ENCODE measurements at places on chromosomes 4 and X.

- DNase-seq: no peak
Measured at GRCh38 chr4:95676190-95676589, 127.4 kb upstream of the UNC5C start.

DNA sequence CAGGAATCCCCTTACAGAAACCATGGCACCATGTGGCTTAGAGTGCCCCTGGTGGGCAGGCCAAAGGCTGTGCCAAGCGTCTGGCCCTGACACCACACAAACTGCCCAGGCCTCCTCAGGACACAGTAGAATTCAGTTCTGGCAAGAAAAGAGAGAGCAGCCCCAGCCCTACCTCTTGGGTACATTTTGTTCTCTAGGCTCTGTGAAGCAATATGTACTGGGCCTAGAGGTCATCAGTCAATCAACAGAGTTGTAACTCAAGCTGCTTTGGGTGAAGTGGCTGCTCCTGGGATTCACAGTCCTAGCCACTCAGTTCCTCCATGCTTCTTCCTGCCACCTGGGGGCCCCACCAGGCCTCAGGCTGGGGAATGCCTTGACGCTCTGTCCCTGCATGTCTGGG lies 158.1 kb upstream of the MAMLD1 start:
- DNase-seq: no peak

- DNase-seq: no peak
Measured at GRCh38 chr4:177236886-177237285, 72.8 kb upstream of the NEIL3 start.

DNA sequence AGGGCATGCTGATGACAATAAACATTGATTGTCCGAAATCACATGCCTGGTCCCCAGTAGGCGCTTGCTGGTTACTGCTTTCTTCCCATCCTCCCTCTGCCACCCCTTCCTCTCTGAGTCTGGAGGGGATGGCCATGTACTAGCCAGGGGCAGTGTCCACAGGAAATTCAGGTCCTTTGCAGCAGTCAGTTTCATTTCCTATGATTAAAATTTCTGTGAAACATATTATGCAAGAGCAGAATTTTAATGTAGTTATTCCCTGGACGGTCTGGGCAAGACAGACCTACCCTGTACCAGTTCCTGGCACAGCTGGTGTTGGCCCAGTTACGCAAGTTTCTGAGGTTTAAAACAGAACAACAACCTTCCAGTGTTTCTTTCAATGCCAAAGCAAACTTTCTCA lies 28.2 kb upstream of the TLR2 start:
- DNase-seq: no peak

GRCh38 chr4:13523591-13524503 lies 20.5 kb downstream of the NKX3-2 start:
- no peak for DNase-seq

GRCh38 chr4:80276931-80277330 lies 10.5 kb downstream of the FGF5 start:
- no peak for DNase-seq

DNA sequence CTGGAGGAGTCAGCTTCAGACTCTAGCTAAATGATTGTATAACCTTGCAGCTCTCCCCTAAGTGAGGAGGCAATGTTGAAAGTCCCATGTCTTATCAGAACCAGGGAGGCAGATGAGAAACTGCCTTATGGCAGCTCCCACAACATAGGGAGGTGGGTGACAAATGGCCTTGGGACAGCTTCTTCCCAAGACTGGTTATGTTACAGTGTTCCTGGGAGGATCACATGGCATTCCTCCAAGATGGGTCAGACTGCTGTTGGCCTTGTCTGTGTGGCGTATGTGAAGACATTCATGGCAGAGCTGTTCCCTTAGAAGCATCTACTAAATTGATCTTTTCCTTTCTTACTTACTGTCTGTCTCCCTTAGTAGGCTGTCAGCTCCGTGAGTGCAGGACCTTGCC lies 42.0 kb downstream of the HPRT1 start:
- no peak for DNase-seq

- DNase-seq: no peak
Measured at GRCh38 chr4:165634766-165635165, 238.3 kb upstream of the TLL1 start.

Data from NCI-H510A (cell line).